ENCODE measurements at places on chromosomes 3 and 15.

- no peak for DNase-seq
These were observed 43.4 kb downstream of the TFDP2 start for GRCh38 chr3:142105991-142106390.

GRCh38 chr3:186002884-186003472 lies 65.2 kb upstream of the TRA2B start:
- DNase-seq: no peak

- no peak for DNase-seq
These were observed 108.8 kb upstream of the RAD18 start for GRCh38 chr3:9071936-9072666.

- no peak for DNase-seq
These were observed 60.3 kb upstream of the TRA2B start for GRCh38 chr3:185998136-185998535.

Measured in T-helper 1 cell (primary cell).